ENCODE measurements at places on chromosomes 12 and 14.

DNA sequence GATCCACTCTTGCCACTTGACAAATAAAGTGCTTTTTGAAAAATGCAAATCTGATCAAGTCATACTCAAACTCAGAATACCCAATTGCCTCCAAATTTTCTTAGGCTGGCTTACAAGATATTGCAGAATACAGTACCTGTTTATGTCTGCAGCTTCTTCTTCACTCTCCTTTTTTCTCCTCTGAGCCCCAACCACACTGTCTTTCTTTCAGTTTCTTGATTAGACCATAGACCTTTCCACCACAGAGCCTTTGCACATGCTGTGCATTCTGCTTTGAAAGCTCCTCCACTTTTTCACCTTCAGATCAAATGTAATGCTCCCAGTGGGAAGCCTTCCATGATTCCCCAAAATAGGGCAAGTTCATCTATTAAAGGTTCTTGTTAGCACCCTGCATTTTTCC lies 13.9 kb upstream of the GYS2 start:
- DNase-seq = no peak

DNA sequence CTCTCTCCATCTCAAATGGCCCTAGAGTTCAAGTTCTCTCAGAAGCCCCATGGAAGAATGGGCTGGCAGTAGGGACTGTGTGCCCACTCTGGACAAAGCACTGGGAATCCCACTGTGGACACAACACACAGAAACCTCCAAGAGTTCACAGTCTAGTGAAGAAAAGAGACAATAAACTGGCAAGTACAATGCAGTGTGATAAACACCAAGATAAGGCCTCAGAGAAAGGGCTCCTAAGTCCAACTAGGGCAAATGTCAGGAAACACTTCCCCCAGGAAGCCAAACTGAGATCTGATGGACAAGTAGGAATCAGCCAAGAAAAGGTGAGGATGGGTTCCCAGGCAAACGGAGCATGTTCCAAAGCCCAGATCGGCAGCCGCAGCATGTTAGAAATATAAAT lies 5.4 kb downstream of the VSIG10 start:
- DNase-seq = no peak

- DNase-seq = no peak
Measured at GRCh38 chr12:107411792-107412535, 273.6 kb upstream of the PWP1 start.

DNA sequence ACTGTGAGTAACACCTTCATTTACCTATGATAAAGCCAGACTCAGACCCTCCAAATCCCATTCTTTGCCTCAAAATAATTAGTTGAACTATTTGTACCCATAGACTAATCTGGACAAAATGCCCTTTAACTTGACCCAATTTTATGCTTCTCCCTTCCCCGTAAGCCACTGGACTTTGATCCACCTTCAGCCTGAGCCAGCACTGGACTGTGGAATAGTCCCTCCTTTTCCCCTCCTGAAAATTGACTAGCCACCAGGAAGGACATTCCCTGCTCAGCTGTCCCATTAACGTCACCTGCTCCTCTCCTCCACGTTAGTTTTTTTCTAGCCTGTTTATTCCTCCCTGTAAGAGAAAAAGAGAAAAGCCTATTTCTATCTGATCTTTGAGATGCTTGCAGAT lies 10.3 kb downstream of the MED21 start:
- no peak for DNase-seq

- no peak for DNase-seq
Measured at GRCh38 chr14:91281346-91281745, 36.8 kb upstream of the GPR68 start.

GRCh38 chr12:7844116-7844515 lies 28.6 kb downstream of the SLC2A14 start:
- no peak for DNase-seq

- no peak for DNase-seq
Measured at GRCh38 chr12:5636907-5637306, 205.0 kb downstream of the NTF3 start.

DNA sequence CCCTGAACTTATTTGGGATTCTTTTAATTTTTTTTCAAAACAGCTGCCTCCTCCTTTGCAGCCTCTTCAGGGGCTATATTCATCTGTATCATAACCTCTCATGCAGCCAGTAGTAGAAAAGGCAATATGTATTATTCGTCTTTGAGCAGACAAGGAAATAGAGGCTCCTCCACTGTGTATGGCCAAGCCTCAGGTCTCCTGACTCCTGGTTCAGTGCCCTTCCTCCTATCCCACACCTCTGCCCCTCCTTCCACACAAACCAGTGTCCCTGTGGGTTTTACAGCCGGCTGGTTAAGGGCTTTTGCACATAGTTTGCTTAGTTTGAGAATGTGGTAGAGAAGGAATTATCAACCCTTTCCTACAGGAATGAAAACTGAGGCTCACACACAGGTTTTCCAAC lies 8.8 kb upstream of the ACVRL1 start:
- no peak for DNase-seq

DNA sequence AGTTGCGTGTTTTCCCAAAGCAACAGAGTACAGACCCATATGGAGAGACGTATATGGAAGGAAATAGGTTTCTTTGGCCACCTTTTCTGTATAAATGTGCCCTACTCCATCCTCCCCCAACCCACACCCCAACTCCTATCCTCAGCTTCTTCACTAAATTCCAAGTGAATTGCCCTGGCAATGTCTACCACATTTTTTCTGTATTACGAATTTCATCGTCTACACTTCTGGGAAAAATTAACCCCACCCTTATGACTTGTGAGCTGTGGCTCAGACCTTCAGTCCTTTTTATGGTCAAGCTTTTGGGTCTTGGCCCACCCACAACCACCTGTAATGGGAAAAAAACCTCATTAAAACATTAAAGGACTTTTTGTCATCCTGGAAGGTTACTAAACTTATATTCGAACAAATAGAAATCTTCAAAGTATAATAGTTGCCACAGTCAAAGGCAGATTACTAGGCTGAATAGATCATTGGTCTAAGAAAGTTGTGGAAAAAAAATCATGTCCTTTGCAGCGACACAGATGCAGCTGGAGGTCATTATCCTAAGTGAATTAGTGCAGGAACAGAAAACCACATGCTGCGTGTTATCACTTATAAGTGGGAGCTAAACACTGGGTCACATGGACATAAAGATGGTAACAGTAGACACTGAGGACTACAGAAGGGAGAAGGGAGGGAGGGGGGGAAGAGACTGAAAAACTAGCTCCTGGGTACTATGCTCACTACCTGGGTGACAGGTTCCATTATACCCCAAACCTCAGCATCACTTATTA lies 15.7 kb upstream of the NFKBIA start:
- DNase-seq = no peak

- DNase-seq = no peak
Measured at GRCh38 chr14:95497561-95498011, 18.9 kb downstream of the SYNE3 start.

GRCh38 chr12:25366122-25366521 lies 115.4 kb upstream of the KRAS start:
- no peak for DNase-seq

DNA sequence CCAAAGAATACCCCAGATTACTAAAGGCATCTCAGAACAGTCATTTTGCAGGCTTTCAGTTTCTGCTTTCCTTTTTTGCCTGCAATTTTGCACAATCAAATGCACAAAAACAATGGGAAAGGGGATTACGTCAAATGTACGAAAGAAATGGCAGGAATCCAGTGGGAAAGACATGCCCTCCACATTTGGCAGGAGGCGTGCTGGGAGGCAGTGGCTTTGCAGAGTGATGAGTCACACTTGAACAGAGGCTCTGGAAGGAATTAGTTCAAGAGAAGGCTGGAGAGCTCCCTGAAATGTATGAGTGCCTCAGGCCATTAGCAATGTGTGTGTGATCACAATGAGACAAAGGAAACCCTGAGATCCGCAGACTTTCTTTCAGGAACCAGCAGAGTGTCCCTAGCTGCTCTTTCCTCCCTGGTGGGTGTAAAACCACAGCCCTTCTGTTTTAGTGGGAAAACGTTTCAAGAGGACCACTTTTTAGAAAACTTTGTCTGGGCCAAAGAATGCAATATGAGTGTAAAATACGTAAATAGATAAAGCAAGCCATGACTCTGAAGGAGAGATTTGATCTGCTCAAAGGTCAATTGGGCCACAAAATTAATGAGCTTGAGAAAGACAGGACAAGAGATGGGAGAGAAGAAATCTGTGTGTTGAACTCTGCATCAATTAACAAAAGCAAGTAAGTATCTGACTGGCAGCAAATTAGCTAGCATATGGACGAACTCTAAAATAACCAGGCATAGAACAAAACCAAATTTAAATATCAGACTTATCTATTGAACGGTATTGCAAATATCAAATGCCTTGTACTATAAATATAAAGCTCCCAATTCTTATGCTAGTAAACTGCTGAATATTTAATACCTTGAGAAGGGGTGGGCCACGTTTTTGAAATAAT lies 155.4 kb upstream of the PDE3A start:
- peak; percentile 83 for DNase-seq

GRCh38 chr14:67510836-67511235 lies 22.3 kb upstream of the PLEKHH1 start:
- DNase-seq = no peak

- no peak for DNase-seq
Measured at GRCh38 chr12:82968631-82969367, 282.1 kb downstream of the TMTC2 start.

GRCh38 chr14:68619790-68620574 lies 172.9 kb downstream of the ZFP36L1 start:
- peak; percentile 73 for DNase-seq

- DNase-seq = no peak
Measured at GRCh38 chr12:75545636-75546035, 34.2 kb upstream of the KRR1 start.

DNA sequence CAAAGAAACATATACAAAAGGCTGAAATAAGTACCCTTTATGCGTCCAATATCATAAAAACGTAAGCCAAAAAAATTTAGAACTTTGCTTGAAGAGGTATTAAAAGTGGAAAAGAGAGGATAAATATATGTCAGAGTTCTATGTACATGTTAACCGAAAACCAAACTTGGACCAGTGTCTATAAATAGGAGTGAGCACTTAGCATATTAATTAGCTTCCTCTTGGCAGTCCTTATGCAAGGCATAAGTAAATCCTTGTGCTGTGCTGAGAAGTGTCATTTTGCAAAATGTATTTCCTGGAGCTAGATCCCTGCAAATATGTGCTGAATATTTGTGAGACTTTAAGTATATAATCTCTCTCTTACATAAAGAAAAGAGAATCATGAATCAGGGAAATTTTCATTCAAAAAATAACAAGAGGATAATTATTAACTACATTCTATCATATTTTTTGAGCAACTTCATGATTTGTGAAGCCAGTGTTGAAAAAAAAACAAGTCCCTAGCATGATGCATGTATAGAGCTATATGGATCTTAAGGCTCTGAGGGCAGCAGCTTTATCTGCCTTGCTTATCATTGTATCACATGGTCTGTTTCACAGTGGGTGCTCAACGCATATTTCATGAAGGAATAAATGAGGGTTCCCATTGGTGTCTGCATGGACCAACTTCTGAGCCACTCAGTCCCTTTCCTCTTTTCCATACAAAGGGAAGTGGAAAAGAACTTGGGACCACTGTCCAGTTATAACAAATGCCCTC lies 326.1 kb downstream of the PDZRN4 start:
- no peak for DNase-seq

DNA sequence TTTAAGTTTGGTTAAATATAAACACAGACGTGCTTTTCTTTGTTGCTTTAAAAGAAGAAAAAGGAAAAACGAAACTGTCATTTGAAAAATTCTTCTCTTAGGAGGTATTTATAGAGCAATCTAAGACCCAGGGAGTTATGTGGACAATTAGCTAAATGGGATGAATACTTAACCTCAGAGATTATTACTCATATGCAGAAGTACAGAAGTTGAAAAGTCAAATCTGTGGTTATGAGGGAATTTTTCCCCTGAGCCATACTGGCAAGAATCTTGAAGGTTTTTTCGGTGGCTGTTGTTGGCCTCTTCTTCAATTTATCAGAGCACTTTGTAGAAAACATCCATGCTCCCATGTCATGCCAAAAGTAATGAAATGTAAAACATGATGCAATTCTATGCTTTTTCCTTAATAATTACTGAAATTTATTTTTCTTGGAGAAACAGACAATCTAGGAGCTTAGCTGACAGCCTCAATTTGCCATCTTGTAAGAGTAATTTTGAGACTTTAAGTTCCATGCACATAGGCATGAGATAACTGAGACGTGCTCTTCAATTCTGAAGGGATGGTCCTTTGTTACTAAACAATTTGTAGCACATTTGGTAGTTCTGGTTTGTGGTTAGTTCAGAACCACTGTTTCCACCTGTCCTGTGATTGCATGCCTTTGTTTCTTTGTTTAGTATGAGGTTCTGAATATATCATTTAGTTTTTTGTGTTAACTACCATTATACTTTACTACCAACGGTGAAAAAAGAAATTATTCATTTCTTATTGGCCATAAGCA lies 126.6 kb downstream of the BCAT1 start:
- no peak for DNase-seq

GRCh38 chr14:21145437-21145836 lies 10.4 kb downstream of the OR5AU1 start:
- DNase-seq = no peak

GRCh38 chr14:64190974-64191502 lies 103.1 kb downstream of the ESR2 start:
- no peak for DNase-seq

DNA sequence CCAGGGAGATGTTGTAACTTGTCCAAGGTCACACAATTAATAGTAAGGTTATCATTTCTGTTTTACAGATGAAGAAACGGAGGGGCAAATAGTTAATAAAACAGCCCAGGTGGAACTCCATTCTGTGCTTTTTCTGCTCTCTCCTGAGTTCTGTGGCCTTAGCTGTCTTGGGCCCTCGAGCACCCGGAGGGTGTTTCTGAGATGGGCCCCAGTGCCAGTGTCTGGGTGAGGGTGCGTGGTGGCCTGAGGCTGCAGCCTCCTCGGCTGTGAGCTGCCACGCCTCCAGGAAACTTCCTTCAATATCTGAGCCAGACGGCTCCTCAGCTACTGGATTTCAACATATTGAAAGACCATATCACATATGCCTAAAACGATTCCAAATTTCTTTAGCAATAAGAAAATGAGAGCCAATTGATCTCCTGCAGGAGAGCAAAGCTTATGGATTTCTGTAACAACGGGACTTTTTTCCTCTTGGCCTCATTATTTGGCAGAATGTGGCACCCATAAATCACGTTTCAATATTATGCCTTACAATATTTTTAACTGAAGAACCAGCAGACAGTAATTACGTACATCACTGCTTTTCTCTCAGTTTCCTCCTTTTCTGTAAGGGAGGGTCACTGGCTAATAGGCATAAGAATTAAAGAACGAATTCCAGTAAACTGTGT lies 74.8 kb upstream of the DICER1 start:
- DNase-seq = no peak

DNA sequence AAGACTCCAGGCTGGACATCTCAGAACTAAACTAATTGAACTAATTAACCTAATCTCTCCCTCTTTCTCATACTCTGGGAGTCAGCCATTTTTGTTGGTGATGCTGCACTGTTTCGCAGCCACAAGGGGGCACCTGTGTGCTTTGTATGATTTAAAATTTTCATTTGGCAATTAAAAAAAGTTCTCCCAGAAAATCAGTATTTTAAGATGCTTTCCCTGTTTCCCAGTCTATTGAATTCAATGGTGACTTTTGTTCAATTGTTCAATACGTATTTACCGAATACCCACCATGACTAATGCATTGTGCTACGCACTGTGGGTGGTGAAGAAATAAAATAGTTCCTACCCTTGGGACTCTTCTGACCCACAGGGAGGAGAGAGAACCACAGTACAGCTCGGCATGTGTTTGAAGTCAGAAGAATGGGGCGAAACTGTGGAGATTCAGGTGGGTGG lies 63.7 kb downstream of the ZNF664 start:
- peak; percentile 49 for DNase-seq

Data from heart left ventricle (tissue), 16 donors.